ENCODE measurements at places on chromosomes 1 and 21.

GRCh38 chr1:40344597-40344996 lies 27.5 kb upstream of the COL9A2 start:
- DNase-seq = no peak

DNA sequence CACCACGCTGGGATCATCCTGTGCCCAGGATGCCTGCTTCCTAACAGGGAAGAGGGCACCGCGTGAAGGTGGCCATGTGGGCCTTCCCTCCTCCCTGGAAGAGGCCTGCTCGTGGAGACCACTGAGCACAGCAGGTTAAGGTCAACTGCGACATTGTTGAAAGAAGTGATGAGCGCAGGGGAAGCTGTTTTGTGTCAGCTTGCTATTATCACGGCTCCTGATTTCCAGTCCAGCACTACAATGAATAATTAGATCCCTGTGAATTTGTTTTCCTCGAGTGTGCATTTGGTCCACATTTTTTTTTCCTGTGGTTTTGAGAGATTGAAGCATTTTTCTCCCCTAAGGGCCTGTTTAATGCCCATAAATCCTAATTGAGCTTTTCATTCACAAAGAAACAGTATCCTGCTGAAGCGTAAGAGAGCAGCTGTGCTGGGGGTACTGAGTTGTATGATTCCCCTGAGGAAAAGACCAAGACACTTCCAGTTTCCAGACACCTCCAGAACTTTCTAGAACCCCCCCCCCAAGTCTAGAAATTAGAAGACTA lies 204.9 kb downstream of the KCNJ6 start:
- DNase-seq = no peak

GRCh38 chr1:9326596-9326995 lies 33.9 kb downstream of the SPSB1 start:
- no peak for DNase-seq

DNA sequence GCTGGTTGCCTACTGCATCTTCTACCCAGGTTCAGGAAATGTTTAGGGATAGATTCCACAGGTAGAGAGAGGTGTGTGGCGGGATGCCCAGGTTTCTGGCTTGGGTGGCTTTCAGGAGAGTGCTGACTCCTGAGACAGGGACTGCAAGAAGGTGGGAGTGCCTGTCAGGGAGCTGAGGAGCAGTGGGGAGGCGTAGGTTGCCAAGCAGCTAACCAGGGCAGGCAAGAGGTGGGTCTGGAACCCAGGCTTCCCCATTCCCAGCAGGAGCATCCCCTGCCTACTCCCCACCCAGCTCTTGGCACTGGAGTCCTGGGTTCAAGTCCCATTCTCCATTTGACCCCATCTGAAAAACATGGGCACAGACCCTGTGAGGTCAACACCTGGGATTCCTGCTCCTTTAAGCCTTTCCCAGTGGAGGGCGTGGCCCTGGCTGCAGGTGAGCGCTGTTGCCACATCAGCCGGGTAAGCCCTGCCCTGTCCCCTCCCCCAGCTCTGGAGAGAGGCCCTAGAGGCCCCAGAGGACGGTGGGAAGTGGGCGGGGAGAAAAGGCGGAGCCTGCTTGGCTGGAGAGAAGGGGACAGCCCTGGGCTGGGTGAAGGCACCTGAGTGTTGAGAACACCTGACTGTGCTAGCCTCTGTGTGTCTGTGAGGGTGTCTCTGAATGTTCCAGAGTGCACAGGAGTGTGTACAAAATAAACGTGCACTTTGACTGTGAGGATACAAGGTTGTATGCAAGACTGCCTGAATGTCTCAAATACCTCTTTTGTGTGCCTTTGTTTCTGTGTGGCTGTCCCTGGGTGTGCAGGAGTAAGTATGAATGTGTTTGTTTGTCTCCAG lies 14.0 kb upstream of the SYNC start:
- no peak for DNase-seq

GRCh38 chr1:79283451-79283850 lies 276.9 kb upstream of the ADGRL4 start:
- no peak for DNase-seq

GRCh38 chr1:66396212-66396890 lies 137.6 kb upstream of the SGIP1 start:
- DNase-seq = no peak

DNA sequence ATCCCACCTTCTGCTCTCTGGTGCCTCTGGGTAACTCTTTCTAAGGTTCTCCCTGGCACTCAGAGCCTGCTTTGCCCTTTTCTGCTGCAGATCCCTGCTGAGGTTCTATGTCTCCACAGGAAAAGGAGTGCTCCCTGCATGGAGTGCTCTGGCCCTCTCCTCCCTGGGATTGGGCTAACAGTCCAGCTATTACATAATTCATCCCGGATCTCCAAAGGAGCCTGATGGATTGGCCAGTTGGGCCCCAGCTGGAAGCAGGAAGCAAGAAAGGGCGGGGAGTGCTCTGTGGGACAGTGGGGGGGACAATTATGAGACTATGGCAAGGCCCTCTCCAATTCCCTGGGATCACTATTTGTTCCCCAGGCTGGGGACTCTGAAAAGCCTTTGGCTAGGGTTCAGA lies 51.9 kb upstream of the GOLT1A start:
- DNase-seq = no peak

- no peak for DNase-seq
Observed at GRCh38 chr1:45718289-45718688, 30.3 kb downstream of the TMEM69 start.

DNA sequence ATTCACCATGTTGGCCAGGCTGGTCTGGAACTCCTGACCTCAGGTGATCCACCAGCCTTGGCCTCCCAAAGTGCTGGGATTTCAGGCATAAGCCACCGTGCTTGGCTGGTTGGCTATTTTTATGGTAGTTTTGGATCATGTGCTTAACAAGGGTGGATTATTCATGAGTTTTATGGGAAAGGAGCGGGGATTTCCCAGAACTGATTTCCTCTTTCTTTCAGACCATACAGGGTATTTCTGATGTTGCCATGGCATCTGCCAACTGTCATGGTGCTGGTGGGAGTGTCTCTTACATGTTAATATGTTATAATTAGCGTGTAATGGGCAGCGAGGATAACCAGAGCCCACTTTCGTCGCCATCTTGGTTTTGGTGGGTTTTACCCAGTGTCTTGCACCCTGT lies 3.2 kb downstream of the TRPM2 start:
- DNase-seq = no peak

DNA sequence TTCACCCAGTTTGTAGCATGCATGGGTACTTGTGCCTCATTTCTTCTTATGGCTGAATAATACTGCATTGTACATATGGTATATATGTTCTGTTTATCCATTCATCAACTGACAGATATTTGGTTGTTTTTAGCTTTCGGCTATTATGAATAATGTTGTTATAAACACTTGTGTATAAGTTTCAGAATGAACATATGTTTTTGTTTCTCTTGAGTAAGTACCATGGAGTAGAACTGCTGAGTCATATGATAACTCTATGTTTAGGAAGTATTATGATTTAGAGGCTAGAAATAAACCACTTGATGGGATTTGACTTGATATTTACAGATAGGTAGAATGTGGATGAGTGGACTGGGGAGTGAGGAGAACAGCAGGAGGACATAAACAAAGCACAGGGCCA lies 48.6 kb downstream of the WNT2B start:
- no peak for DNase-seq

GRCh38 chr1:41367288-41367642 lies 6.0 kb downstream of the FOXO6 start:
- DNase-seq = no peak

- no peak for DNase-seq
Observed at GRCh38 chr1:15425958-15426357, 12.3 kb upstream of the CTRC start.

DNA sequence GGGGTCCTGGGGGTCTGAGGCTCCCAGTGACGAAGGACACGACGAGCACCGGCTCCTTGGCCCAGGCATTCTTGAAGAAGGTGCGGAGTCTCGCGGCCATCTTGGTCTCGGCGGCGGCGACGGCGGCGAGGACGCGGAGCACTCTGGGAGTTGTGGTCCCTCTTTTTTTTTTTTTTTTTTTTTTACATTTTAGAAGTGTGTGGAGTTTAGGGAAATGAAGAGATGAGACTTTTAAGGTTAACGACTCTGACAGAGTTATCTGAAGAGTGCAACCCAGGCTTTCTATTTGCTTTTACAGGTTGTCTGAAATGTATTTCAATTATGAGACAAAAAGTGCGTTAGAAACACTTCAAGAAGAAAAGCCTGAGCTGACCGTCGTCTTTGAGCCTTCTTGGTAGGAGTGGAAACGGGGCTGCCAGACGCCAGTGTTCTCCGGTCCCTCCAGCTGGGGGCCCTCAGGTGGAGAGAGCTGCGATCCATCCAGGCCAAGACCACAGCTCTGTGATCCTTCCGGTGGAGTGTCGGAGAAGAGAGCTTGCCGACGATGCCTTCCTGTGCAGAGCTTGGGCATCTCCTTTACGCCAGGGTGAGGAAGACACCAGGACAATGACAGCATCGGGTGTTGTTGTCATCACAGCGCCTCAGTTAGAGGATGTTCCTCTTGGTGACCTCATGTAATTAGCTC lies 9.7 kb downstream of the OR2B11 start:
- peak; percentile 31 for DNase-seq

- DNase-seq = no peak
Observed at GRCh38 chr1:246769306-246769705, 45.1 kb downstream of the SCCPDH start.

DNA sequence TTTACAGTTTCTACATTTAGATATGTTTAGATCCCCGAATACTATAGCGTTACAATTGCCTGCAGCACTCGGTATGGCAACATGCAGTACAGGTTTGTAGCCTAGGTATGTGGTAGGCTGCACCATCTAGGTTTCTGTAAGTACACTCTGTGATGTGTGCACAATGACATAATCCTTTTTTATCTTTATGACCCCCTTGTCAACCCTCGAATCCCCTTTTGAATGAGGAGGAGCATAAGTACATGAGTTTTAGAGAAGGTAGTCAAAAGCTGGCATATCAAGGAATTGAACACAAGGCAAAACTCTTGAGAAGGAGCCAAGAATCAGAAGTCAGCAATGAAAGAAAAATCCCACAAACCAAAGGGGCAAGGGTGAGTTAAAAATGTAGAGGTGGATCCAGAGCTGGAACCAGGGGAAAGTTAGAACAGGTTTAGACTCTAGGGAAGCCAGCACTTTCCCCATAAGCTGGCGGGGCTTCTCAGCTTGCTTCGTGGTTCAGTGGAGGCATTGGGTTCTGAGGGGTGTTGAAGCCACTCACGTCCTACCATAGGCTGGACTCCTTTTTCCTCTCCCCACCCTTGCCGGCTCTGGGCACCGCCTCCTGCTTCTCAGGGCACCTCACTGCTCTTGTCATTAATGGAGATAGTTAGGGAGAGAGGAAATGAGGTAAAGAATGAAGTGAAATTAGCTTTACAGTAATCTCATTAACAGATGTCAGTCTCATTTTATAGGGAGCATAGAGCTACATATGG lies 31.3 kb downstream of the OLFML3 start:
- no peak for DNase-seq

- DNase-seq = no peak
Observed at GRCh38 chr1:20658166-20658915, 2.8 kb downstream of the DDOST start.

All from nucleus accumbens (tissue), 56 donors.